Activated CD4-positive, alpha-beta memory T cell treated with anti-CD3 and anti-CD28 coated beads, Interleukin-2, amount 10 ng/mL, durations not matched to agents 7 days and 5 days (primary cell): ENCODE measurements at places on chromosomes 4 and X. TPM values are rescaled to one million over a fixed set of nuclear protein-coding genes. Genes with fewer than 3 reads are reported as not detected.

Gene OTC
- total RNA-seq: not detected

Gene PGAM4
- 0.43 TPM for total RNA-seq

Gene STATH
- not detected for total RNA-seq

Gene FGF5
- total RNA-seq: not detected

Gene CTAG1B
- total RNA-seq: not detected

Gene GIMD1
- not detected for total RNA-seq

Gene UCHL1
- not detected for total RNA-seq

Gene NIPAL1
- 0.78 TPM for total RNA-seq

Gene LONRF3
- 0.73 TPM for total RNA-seq

DNA sequence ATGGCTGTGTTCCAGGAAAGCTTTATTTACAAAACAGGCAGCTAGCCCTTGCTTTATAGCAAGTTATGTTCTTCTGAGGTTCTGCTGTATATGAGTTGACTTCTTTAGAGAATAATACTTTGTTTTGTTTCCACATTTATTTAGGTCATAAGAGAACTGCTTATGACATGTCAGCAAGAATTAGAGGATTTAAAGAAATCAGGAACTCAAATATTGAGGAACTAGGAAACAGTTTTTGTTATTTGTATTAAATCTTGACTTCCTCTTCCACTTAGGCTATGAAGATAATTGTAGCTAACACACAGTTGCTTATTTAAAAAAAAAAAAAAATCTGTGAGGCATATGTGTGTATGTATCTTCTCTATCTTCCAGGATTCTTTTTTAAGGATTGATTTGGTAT lies 14.3 kb downstream of the ZRSR2 start:
- no peaks in the 10 kb centered on the region for H3K27me3 ChIP-seq
- H3K4me3 ChIP-seq: no peak overlapping the region
- no peaks in the 10 kb centered on the region for H3K4me1 ChIP-seq
- peaks cover 25% of the 10 kb centered on the region for H3K36me3 ChIP-seq

DNA sequence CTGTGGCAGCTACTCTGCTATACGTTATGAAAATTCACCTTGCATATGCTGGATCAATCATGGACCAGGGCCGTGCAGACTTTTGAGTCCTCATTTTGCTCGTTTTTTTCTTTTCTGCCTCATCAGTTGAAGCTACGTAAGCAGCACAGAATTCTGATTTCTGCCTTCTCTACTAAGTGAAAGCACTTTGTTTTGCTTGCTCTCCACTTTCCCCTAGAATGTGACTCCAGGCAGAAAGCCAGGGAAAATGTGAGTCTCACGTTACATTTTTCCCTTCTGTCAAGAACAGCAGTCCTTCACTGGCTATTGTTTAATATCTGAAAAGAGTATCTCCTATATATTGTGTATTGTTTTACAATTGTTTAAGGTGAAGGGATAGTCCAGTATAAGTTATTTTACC lies 1840.1 kb downstream of the PCDH7 start:
- H3K4me3 ChIP-seq: no peak overlapping the region
- no peaks in the 10 kb centered on the region for H3K36me3 ChIP-seq
- H3K27me3 ChIP-seq: no peaks in the 10 kb centered on the region
- H3K4me1 ChIP-seq: no peaks in the 10 kb centered on the region
- DNase-seq: no peak

- no peak overlapping the region for H3K27ac ChIP-seq
- H3K4me3 ChIP-seq: no peak overlapping the region
- no peaks in the 10 kb centered on the region for H3K4me1 ChIP-seq
- DNase-seq: no peak
- no peaks in the 10 kb centered on the region for H3K36me3 ChIP-seq
Measured at GRCh38 chr4:149910604-149911350, 95.1 kb upstream of the IQCM start.

- H3K27me3 ChIP-seq: peaks cover 3% of the 10 kb centered on the region
- no peak for DNase-seq
- H3K27ac ChIP-seq: no peak overlapping the region
Measured at GRCh38 chrX:17787557-17787956, 50.3 kb downstream of the SCML1 start.

- H3K27me3 ChIP-seq: no peaks in the 10 kb centered on the region
- no peak overlapping the region for H3K4me3 ChIP-seq
- no peak overlapping the region for H3K27ac ChIP-seq
- DNase-seq: no peak
- peaks cover 4% of the 10 kb centered on the region for H3K4me1 ChIP-seq
- no peaks in the 10 kb centered on the region for H3K36me3 ChIP-seq
Measured at GRCh38 chrX:43666311-43666912, 10.3 kb downstream of the MAOA start.

DNA sequence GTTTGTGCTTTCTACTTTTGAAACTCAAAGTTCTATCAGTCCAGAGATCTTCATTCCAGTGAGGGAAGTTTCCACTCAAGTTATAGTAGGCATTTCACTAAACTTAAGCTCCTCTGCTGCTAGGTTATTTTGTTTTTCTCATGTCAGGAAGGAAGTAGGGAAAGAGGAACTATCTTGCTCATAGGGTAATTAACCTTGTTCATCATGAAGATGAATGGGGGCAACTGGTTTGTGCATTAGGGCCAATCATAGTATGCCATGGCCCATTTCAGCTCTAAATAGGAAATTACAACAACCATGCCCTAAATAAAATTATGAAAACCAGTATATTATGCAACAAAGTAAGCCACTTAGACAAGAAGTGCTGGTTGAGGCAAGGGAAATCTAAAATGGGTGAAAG lies 804.7 kb upstream of the NDST4 start:
- no peaks in the 10 kb centered on the region for H3K27me3 ChIP-seq
- no peaks in the 10 kb centered on the region for H3K36me3 ChIP-seq
- H3K4me3 ChIP-seq: no peak overlapping the region
- no peak for DNase-seq
- no peak overlapping the region for H3K27ac ChIP-seq

GRCh38 chr4:64883087-64883807 lies 474.0 kb upstream of the TECRL start:
- DNase-seq: no peak
- peak overlapping the region; percentile 55 for H3K27ac ChIP-seq
- H3K4me1 ChIP-seq: peaks cover 8% of the 10 kb centered on the region
- H3K36me3 ChIP-seq: no peaks in the 10 kb centered on the region

DNA sequence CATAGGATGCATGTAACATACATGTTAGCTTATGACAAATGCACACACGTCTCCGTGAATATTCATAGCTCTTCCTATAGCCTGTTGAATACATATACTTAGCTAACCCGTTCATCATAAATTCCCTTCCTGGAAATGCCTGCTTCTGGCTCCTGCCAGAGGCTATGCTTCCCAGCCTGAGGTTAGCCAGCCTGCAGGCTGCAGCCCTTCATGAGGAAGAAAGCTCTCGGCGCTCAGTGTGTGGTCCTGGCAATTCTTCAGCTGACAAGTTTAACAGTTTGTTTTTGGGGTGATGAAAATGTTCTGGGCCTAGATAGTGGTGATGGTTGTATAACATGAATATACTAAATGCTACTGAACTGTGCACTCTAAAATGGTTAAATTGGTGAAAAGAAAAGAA lies 48.8 kb upstream of the MAN2B2 start:
- DNase-seq: no peak
- H3K4me3 ChIP-seq: no peak overlapping the region
- peaks cover 7% of the 10 kb centered on the region for H3K27me3 ChIP-seq
- H3K36me3 ChIP-seq: no peaks in the 10 kb centered on the region
- H3K27ac ChIP-seq: no peak overlapping the region
- no peaks in the 10 kb centered on the region for H3K4me1 ChIP-seq

GRCh38 chrX:46953597-46953996 lies 41.4 kb downstream of the JADE3 start:
- H3K4me3 ChIP-seq: no peak overlapping the region
- H3K27ac ChIP-seq: no peak overlapping the region
- H3K4me1 ChIP-seq: peaks cover 3% of the 10 kb centered on the region
- H3K27me3 ChIP-seq: no peaks in the 10 kb centered on the region

DNA sequence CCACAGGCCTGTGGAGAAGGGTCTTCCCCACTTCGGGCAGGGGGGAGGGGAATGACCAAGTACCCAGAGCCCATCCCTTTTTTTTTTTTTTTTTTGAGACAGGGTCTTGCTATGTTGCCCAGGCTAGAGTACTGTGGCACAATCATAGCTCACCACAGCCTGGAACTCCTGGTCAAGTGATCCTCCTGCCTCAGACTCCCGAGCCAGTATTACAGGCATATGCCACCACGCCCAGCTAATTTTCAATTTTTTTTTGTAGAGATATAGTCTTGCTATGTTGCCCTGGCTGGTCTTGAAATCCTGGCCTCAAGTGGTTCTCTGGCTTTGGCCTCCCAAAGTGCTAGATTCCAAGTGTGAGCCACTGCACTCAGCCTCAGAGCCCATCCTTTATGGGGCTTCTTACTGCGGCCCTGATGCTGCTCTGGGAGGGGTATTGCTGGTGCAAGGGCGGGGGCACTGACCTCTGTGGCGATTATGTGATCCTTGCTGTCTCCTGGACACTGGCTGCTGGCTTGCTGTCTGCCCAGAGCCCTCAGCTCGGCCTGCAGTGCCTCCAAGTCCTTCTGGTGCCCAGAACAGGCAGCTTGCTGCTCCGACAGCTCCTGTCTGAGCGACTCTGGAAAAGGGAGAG lies 32.9 kb downstream of the MED28 start:
- no peaks in the 10 kb centered on the region for H3K36me3 ChIP-seq
- no peaks in the 10 kb centered on the region for H3K4me1 ChIP-seq
- H3K4me3 ChIP-seq: no peak overlapping the region
- no peak for DNase-seq
- H3K27ac ChIP-seq: no peak overlapping the region

GRCh38 chr4:155371432-155372043 lies 5.2 kb downstream of the MAP9 start:
- no peak for DNase-seq
- H3K27me3 ChIP-seq: no peaks in the 10 kb centered on the region
- no peaks in the 10 kb centered on the region for H3K36me3 ChIP-seq
- peaks cover 16% of the 10 kb centered on the region for H3K4me1 ChIP-seq

GRCh38 chr4:3067473-3068001 lies 6.8 kb downstream of the HTT-AS start:
- no peaks in the 10 kb centered on the region for H3K4me1 ChIP-seq
- H3K36me3 ChIP-seq: no peaks in the 10 kb centered on the region
- no peak overlapping the region for H3K4me3 ChIP-seq
- DNase-seq: no peak
- no peak overlapping the region for H3K27ac ChIP-seq
- peaks cover 2% of the 10 kb centered on the region for H3K27me3 ChIP-seq

DNA sequence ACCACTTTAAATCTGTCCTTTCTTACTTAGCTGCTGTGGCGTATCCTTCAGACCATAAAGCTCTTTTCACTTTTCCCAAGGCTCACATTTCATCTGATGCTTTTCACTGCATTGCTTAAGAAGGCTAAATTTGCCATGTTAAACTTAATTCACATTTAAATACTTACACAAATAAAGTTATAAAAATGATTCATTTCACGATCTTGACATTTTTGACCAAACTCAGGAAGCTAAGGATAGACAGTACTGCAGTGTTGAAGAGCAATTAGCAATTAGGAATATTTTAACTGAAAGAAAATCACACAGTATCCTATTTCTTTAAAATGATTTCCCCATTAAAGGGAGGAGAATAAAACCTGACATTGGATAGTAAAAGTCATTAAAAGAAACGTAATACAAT lies 1038.6 kb downstream of the STPG2 start:
- H3K27me3 ChIP-seq: no peaks in the 10 kb centered on the region
- H3K4me3 ChIP-seq: no peak overlapping the region
- H3K27ac ChIP-seq: no peak overlapping the region
- no peak for DNase-seq
- no peaks in the 10 kb centered on the region for H3K4me1 ChIP-seq

- H3K27ac ChIP-seq: no peak overlapping the region
- H3K4me3 ChIP-seq: no peak overlapping the region
- H3K4me1 ChIP-seq: peaks cover 9% of the 10 kb centered on the region
Measured at GRCh38 chr4:81032771-81033684, 2.5 kb downstream of the BMP3 start.

DNA sequence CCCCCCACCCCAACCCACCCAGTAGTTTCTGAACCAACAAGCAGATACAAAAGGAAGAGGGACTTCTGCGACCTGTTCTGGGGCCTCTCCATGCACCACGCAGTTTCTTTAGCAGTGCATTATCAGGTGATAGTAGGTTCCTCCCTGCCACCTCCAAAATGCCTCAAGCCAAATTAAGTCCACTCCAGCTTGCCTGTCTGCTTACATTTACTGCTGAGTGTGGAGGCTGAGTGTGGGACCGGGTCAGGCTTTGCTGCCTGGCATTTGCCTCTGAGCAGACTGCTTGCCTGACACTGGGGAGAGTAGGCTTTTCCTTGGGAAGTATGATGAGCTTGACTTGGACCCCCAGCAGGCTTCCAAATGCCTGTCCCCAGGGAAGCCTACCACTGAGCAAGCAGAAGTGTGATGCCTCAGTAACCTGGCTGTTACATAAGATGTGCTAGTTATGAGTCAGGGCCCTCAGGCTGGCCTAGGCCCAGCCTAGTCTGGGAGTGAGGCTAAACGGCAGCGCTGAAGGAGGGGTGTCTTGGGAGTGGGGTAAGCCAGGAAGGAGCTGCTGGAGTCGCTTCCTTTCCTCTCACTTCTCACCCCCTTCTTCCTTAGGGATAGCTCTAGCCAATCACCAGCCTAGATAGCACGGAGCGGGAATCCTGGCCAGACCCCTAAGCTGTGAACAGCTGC lies 9.0 kb downstream of the TSC22D3 start:
- no peak overlapping the region for H3K4me3 ChIP-seq
- H3K4me1 ChIP-seq: no peaks in the 10 kb centered on the region
- H3K27ac ChIP-seq: no peak overlapping the region
- H3K27me3 ChIP-seq: peaks cover 1% of the 10 kb centered on the region

GRCh38 chrX:133989490-133989889 lies 4.1 kb upstream of the GPC3 start:
- no peaks in the 10 kb centered on the region for H3K36me3 ChIP-seq
- H3K4me3 ChIP-seq: no peak overlapping the region
- H3K27ac ChIP-seq: no peak overlapping the region

- no peaks in the 10 kb centered on the region for H3K4me1 ChIP-seq
- no peak for DNase-seq
- no peaks in the 10 kb centered on the region for H3K27me3 ChIP-seq
- H3K27ac ChIP-seq: no peak overlapping the region
- no peak overlapping the region for H3K4me3 ChIP-seq
- H3K36me3 ChIP-seq: peaks cover 21% of the 10 kb centered on the region
Measured at GRCh38 chr4:105280338-105281123, 133.9 kb downstream of the TET2 start.

DNA sequence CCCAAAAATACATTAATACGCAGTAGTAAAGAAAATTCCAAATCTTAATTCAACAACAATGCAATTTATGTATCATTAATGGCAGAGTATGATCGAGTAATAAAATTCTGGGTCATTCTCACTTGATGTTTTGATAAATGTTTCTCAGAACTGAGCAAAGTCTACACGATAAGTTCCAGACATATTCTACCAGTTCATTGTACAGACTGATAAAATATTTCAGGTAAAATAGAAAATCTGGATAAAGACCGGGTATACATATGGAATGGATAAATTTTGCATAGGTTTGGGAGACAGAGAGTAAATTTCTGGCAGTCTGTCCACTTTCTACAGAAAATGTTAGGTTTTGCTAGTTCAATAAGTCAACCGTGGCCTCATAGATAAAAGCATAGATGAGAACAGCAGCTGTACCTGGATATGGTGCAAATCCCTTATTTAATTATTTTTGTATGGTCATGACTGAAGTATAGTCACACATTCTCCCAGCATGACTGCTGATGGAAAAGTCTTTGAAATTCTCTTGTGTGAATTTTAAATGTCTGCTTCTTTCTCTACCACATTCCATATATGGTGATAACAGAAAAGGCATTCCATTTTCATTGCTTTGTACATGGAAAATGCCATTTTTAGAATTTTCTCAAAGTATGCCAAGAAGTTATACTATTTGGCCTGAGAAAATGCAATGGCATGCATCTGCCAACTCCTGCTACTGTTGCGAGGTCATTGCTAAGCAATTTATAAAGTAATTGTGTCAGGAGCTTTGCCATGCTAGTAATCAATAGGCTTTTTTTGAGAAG lies 301.9 kb upstream of the ARSJ start:
- H3K36me3 ChIP-seq: no peaks in the 10 kb centered on the region
- no peak for DNase-seq
- no peak overlapping the region for H3K27ac ChIP-seq
- no peaks in the 10 kb centered on the region for H3K4me1 ChIP-seq
- no peak overlapping the region for H3K4me3 ChIP-seq
- H3K27me3 ChIP-seq: no peaks in the 10 kb centered on the region
